ENCODE measurements at places on chromosomes 3 and 15.

- DNase-seq = no peak
Measured at GRCh38 chr3:139846729-139847128, 88.3 kb upstream of the CLSTN2 start.

DNA sequence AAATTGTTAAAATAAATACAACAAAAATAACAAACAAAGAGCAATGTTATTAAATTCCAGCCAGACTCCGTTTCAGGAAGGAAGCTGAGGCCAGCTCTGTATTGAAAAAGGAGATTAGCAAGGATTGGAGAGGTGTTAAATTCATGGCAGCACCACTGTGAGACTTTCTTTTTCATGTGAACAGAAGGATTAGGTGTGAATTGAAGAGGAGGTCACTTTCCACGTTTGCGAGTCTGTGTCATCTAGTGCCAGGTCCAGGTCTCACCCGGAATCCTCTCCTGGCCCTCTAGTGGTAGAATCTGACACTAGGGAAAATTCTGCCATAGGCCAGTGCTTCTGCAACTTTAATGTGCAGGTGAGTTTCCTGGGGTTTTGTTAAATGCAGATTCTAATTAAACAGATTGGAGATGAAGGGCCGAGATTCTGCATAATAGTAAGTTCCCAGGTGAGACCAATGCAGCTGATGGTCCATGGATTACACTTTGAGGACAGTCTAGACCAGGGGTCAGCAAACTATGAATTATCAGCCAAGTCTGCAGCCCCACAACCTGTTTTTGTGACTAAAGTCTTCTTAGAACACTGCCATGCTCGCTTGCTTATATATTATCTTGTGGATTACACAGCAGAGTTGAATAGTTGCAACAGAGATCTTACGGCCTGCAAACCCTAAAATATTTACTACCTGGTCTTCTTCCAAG lies 9.2 kb upstream of the SLC6A1 start:
- no peak for DNase-seq

- no peak for DNase-seq
Measured at GRCh38 chr3:6781092-6781491, 79.8 kb upstream of the GRM7 start.

DNA sequence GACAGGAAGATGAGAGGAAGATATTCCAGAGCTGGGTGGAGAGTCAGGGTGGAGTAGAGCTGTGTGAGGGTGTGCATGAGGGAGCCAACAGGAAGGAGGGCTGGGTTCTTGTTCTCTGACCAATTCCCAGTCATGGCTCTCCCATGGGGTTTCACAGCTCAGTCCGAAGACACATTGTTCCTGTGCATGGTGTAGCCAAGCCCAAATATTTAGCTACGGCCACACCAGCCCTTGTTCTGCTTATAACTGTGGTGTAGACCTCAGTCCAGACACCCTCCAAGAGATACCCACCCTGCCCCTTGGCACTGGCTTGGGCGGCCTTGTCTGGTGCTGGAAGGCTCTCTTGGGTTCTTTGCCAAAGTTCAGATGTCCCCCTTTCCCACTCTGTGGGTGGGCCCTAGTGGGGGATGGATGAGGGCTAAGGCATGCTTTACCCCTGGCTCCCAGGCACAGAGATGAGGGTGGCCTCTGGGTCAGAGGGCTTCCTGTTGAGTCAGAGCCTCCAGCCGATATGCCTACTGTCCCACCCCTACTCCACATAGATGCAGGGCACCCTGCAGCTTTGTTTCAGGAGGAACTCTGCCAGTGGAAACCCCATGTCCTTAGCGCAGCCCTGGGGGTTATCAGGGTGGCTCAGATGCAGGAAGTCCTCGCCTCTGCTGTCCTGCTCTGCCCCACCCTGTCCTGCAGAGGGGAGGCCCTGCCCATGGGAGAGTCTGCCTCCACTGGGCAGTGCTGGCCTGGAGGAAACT lies 271.2 kb upstream of the CTDSPL start:
- no peak for DNase-seq

DNA sequence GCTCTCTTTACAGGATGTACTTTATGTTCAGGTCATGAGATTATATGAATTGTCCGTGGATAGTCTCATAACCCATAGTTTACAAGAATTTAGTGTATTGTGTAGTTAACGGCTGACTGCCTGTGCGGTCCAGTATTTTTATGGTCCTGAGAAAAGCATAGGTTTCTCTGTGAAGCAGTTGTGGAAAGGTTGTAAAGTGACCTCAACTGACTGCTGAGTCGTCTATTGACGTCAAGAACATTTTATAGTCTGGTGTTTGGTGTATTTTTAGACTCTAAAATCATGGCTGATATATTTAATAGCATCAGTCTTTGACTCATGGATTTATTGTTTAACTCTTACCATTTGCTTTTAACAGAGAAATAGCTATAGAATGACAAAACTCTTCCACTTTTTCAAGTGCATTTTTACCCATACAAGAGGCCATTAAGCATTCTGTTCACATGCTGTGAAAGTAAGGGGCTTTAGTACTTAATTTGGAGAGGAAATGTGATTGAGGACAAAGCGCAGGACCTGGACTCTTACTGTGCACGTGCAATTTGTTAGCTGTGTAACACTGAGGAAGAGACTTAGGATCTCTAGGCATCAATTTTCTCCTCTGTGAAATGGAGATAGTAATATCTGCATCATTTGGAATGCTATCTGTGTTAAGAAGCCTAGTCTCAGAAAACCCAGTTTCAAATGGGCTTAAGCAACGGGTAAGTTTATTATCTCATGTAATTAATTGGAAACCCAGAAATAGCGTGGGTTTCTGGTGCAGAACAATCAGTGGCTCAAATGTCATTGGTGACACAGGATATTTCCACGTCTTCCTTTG lies 240.8 kb downstream of the NFKBIZ start:
- DNase-seq = no peak

DNA sequence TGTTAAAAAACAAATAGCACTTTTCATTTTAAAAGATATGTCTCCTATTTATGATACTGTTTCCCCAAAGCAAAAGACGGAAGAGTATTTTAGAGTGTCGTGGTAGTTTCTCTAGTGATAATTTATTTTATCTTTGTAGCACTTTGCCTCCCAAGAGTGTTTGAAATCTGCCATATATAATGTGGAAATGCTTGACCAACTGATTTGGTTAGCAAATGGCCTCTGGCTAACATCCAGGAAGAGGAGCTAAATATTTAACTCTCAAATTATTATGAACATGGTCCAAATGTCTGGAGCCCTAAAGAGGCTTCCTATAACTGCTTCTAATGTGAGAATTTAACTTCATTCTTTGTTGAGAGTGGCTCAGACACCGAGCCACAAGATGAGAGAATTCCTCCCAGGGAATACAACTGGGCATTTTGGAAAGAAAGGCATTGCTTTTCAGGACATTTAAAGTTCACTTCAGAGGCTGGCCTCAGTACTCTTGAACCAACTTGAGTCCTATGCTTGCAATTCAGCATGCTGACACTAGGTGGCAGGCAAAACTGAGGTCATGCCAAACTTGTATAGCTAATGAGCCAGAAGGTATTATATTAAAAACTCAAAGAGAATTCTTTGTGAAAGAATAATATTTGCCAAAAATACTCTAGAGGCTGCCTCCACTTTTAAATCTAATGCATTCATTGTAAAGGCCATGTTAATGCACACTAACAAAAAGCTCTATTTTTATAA lies 104.5 kb downstream of the RARB start:
- no peak for DNase-seq

GRCh38 chr3:130729154-130729553 lies 17.5 kb downstream of the PIK3R4 start:
- DNase-seq = no peak

- DNase-seq = no peak
Measured at GRCh38 chr15:55681631-55682030, 61.3 kb downstream of the PRTG start.

GRCh38 chr3:128610451-128611070 lies 40.1 kb downstream of the RPN1 start:
- no peak for DNase-seq

- DNase-seq = no peak
Measured at GRCh38 chr3:43879166-43879565, 188.4 kb downstream of the ABHD5 start.

DNA sequence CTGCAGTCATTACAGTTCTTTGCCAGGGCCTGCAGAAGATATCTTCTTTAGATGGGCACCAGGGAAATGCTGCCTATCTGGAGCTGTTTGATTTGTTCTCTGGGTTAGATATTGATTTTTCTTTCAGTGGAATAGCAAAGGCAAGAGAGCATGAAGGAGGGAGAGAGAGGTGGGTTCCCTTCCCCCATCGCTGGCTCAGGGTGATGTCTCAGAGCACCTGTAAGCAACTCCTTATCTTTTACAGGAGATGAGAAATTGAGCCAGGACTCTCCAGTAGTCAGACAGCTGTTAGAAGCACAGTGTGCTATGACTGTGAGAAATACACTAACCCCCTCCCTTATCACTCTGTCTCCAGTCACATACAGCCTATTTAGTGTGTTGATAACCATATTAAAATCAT lies 89.3 kb upstream of the SLC24A5 start:
- DNase-seq = no peak

DNA sequence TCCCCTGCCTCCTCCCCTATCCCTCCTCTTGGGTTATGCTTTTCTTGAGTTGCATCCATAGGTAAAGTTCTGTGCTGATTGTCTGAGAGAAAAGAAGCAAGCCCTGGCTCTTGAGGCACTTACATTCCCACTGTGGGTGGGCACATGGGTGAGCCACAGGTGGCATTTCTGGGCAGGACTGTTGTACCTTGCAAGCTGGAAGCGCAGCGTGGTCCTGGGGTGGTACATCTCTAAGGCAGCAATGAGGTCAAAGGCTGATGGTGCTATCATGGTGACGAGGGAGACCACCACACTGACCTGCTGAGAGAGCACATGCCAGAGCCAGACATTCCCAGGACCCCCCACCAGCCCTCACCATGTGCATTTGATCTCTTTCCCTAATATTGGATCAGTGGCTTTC lies 24.7 kb downstream of the TMC3 start:
- DNase-seq = no peak

DNA sequence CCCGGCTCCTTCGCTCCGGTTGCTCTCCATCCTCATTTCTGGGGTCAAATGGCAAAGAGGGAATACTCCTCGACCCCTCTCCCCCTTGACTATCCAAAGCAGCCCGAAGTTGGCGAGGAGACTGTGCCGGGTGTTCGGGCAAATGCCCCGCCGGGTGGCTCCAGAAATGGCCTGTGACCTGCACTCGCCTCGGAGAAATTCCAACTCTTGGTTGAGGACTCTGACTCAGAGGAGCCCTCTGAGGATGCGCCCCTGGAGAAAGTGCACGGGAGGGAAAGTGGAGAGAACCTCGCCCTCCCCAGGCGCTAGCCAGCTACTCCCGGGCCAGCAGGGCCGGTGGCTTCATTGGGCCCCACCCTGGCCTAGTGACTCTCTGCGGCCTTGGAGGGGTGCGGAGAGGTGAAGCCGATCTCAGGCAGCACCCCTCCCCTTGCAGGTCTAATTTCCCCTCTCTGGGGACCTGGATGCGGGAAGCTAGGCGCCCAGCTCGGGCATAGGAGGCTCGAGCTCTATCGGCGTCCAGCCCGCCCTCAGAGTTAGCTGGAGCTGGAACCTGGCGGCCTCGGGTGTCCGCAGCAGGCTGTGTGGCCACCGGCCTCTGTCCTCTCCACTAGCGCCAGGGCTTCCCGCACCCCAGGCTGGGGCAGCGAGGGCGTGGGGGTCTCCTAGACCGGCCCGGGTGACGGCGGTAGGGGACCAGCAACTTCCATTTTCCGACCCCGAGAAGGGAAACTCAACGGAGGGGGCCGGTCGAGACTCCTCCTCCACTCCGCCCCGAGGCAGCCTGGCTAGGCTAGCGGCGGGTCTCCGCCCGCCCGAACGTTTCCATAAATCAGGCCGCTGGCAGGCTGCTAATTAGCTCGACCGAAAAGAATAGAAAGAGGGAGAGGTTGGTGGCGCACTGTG lies 29.4 kb downstream of the NR2F2 start:
- DNase-seq = no peak

DNA sequence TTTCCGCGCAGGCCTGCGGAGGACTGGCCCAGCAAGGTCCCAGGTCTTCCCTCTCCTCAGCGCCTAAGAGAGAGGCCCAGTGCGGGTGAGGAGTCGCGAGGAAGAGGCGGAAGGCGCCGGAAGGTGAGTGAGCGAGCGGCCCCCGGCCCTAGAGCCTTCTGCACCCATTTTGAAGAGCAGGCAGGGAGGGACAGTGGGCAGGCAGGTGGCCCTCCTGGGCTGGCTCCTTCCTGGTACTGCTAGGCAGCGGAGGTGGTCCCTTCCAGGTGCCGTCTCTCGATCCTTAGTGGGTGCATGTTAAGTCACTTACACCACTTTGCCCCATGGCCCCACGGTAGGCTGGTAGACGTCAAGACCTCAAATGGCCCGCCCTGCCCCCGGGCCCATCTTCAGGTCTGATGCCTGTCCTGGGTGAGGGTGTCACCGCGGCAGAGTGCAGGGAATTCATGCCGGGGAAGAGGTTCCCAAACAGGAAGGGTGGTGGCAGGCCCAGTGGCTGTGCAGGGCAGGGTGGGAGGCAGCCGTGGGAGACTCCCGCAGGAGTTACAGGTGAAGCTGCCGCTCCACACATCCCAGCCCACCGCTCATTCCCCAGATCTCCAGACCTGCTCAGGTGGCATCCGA lies 14.4 kb downstream of the PAK6 start:
- no peak for DNase-seq

GRCh38 chr3:187774185-187774789 lies 29.0 kb upstream of the BCL6 start:
- DNase-seq = no peak

GRCh38 chr3:84772841-84773240 lies 185.9 kb upstream of the CADM2 start:
- DNase-seq = no peak

- DNase-seq = no peak
Measured at GRCh38 chr3:12884790-12885582, 43.6 kb upstream of the RPL32 start.

DNA sequence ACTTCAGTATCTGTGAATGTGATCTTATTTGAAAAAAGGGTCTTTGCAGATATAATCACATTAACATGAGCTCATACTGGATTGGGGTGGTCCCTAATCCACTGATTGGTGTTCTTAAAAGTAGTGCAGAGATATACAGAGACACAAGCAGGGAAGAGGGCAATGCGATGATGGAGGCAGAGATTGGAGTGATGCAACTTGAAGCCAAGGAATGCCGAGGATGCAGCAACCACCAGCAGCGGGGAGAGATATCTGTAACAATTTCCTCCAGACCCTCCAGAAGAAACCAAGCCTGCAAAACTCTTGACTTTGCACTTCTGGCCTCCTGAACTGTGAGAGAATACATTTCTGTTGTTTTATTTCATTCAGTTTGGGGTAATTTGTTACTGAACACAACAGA lies 171.0 kb upstream of the MBNL1 start:
- no peak for DNase-seq

Data from central memory CD8-positive, alpha-beta T cell (primary cell).